ENCODE measurements at places on chromosomes 1 and 21. TPM values are rescaled to one million over a fixed set of nuclear protein-coding genes. Genes with fewer than 3 reads are reported as not detected.
A peak's percentile ranks its signal among the peaks of the same experiment; 100 is the strongest.

DNA sequence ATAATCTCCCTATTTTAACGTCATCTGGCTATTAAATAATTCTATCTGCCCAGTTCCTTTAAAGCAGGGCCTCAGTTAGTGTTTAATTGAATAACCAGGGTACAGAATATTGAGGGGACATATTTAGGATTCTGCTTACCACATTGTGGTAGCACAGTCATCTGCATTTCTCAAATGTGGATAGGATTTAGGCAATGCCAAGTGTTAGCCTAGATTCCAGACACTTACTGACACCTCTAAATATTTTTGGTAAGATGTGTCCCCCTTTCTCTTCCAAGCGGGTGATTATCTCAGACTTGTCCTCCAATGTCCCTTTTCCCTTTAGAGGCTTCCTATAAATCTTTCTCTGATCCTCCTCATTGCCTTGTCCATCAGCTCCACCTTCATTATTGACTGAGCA lies 160.8 kb upstream of the HOOK1 start:
- DNase-seq, result no peak
- no peaks in the 10 kb centered on the region for H3K4me1 ChIP-seq
- 0 out of 3 replicates have a peak overlapping the region, but pooled peaks have one; percentile 28 for H3K27ac ChIP-seq
- H3K27me3 ChIP-seq, result no peaks in the 10 kb centered on the region
- 0 out of 2 replicates have a peak overlapping the region, but pooled peaks have one; percentile 25 for H3K4me3 ChIP-seq

GRCh38 chr1:2539312-2539907 lies 9.3 kb upstream of the HES5 start:
- H3K4me3 ChIP-seq, result no peak overlapping the region
- peaks cover 36% of the 10 kb centered on the region for H3K27me3 ChIP-seq
- no peak overlapping the region for H3K27ac ChIP-seq
- no peaks in the 10 kb centered on the region for H3K36me3 ChIP-seq
- DNase-seq, result peak; percentile 51

DNA sequence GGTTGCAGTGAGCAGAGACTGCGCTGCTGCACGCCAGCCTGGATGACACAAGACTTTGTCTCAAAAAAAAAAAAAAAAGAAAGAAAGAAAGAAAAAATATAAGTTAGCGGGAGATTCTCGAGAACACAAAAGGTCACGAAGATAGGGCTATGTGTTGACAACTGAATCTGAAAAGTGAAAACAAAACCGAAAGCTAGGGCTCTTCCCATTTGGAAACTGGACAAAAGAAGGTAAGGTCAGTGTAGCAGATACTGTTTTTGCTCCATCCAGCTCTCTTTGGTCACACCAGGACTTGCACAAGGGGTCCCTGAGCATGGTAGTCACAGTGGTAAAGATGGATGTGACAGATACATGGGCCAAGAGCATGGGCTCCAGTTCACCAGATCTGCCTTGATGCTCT lies 60.4 kb upstream of the MAP10 start:
- no peak for DNase-seq
- H3K36me3 ChIP-seq, result no peaks in the 10 kb centered on the region
- no peaks in the 10 kb centered on the region for H3K27me3 ChIP-seq
- H3K4me1 ChIP-seq, result no peaks in the 10 kb centered on the region
- H3K4me3 ChIP-seq, result no peak overlapping the region

Gene IFI44L
- total RNA-seq, result 0.18 TPM

Gene SYPL2
- 0.20 TPM for total RNA-seq

DNA sequence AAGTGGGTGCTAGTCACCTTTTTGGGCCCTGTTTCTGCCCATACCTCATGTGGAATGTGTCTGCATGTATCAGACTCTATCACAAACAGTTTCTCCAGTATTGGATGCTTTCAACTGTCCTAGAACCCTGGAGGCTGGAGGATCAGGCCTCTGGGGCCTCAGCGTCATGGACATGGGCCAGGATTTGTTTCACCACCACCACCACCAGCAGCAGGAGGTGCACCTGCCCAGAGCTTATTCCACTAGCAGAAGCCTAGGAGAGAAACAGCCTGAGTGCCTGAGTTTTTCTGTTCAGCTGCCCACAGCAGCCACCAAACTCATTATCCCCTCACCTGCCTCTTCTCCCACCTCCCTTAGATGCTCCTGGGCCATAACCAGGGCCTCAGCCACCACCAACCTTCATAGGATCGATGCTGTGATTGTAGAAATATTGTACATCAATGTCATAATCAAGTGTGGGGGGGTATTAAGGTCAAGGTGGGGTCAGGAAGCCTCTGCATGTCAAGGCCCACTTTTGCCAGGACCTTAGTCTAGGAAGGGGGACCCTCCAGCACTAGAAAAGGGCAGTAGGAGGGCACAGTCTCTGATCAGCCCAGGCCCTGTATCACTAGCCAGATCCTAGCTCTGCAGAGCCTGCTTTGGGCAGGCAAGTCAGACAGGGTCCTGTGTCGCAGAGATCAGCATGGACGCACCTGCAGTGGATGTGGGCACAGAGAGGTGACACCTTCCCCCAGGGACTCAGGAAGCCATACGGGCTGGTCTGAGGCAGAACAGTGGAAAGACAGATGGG lies 9.3 kb downstream of the DMAP1 start:
- no peak overlapping the region for H3K4me3 ChIP-seq
- H3K27me3 ChIP-seq, result no peaks in the 10 kb centered on the region
- no peak for DNase-seq
- H3K27ac ChIP-seq, result no peak overlapping the region
- H3K4me1 ChIP-seq, result peaks cover 8% of the 10 kb centered on the region
- H3K36me3 ChIP-seq, result peaks cover 47% of the 10 kb centered on the region

GRCh38 chr21:31909153-31910073 lies 36.6 kb downstream of the HUNK start:
- no peaks in the 10 kb centered on the region for H3K4me1 ChIP-seq
- H3K27ac ChIP-seq, result no peak overlapping the region
- H3K36me3 ChIP-seq, result no peaks in the 10 kb centered on the region
- H3K27me3 ChIP-seq, result peaks cover 75% of the 10 kb centered on the region
